Upper lobe of left lung (tissue), 6 donors: ENCODE measurements at places on chromosomes 13 and 19. TPM values are rescaled to one million over a fixed set of nuclear protein-coding genes. Genes with fewer than 3 reads are reported as not detected.

GRCh38 chr19:6459262-6460098 is at the start of gene SLC25A23:
SLC25A23 (minus strand) TSS chr19:6459792; CDS start chr19:6459628, 164 bp downstream.
- DNase-seq = peak; percentile 93

DNA sequence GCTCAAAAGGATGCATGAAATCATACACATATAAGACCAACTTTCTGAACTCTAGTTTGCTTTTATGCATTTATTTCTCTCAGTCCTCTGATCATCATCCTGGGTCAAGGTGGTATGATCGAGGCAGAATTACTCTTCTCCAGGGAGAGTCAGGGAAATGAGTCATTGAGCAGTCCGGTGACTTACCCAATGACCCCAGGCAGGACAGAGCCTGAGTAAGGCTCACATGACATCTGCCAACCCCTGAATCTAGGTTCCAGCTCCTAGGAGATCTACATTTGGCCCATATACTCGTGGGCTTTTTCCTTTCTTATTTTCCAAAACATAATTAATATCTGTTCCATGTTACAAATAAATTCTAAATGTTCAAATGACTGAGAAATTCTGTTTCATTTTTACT is 502.3 kb downstream of the FOXO1 start:
- no peak for DNase-seq

Gene CNMD
- not detected for total RNA-seq

Gene DCLK1
- 3.6 TPM for total RNA-seq

Gene KLK11
- total RNA-seq = 13.3 TPM

- DNase-seq = no peak
Observed at GRCh38 chr13:89936256-89936655, 1411.2 kb upstream of the MIR17HG start.

DNA sequence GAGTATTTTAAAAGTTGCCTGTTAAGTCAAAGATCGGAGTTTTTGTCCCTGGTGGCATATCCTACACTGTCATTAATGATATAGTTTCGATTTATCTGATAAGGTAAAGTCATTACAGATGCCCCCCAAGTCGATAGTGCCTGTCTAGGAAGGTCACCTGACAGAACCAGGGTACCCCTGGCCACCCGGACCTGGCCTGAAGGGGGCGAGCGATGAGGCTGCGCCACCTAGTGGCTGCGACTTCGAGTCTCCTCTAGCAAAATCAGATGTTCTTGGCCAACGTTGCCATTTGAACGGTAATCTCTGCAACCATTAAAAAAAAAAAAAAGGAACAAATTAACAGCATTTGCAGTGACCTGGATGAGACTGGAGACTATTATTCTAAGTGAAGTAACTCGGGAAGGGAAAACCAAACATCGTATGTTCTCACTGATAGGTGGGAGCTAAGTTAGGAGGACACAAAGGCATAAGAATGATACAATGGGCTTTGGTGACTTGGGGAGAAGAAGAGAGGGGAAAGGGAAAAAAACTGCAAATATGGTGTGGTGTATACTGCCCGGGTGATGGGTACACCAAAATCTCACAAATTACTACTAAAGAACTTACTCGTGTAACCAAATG is 565.1 kb downstream of the LIG4 start:
- peak; percentile 81 for DNase-seq

Gene PPP1R15A
- 119 TPM for total RNA-seq

- no peak for DNase-seq
Observed at GRCh38 chr13:77305266-77305665, 21.6 kb downstream of the MYCBP2 start.

DNA sequence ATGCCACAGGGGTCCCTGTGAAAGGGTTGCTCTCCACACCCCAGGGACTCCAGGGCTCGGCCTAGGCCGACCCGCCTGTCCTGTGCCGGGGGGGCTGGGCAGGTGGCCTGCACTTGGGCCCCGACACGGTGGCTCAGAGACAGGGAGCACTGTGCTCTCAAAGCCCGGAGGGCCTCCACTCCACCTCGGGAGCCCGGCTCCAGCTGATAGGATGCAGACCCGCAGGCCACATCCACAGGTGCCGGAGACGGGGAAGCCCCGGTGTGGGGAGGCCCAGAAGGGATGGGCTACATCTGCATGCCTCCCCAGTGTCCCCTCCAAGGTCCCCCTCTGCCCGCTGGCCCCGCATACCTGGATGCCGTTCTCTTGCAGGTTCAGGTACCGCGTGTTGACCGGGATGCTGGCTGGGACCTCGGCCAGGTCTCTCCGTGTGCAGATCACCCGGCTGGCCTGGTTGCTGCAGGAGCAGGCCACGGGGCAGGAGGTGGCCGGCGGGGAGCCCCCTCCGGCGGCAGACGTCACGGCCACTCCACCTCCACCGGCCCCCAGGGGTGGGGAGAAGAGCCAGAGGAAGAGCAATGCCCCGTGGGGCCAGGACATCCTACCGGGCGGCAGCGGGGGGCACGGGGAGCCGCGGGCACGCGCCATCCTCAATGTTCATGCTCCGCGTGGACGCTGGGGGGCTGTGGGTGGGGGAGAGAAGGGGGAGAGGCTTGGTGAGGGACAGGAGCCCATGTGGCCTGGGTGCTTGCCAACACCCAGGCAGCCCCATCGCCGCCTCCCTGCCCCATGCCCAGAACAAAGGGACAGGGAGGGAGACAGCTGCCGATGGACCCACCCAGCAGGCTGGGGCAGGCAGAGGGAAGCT is 19.8 kb downstream of the LRRC4B start:
- DNase-seq = no peak

Gene SERTM1
- 5.0 TPM for total RNA-seq

Gene SIGLEC10
- total RNA-seq = 15.4 TPM

- DNase-seq = no peak
Observed at GRCh38 chr13:41049480-41050440, 11.5 kb upstream of the WBP4 start.

DNA sequence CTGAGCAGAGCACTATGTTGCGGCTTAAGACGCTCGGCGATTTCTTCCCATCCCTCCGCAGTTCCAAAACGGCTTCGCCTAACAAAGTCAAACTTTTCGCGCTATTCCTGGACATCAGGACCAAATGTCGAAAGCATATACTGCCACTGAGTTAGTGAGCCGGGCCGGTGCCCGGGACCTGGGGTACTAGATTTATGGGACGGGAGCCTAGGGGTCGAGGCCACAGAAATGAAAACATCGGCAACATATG is 699 bp downstream of the RCBTB2 start:
- no peak for DNase-seq

DNA sequence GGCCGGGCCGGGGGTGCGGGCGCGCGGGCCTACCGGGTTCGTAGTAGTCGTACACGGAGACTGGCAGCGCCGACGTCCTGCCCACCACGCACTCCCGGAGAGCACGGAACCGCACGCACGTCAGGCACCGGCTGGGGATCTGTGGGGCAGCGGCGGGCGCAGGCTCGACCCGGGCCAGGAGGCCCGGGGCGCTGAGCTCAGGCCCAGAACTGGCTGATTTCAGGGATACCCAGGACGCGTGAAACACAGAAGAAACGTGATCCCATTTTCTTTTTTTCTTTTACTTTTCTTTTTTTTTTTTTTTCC is 9.0 kb downstream of the F2RL3 start:
- DNase-seq = no peak

- DNase-seq = peak; percentile 93
Observed at GRCh38 chr19:46014941-46015686, 7.7 kb downstream of the PGLYRP1 start.

DNA sequence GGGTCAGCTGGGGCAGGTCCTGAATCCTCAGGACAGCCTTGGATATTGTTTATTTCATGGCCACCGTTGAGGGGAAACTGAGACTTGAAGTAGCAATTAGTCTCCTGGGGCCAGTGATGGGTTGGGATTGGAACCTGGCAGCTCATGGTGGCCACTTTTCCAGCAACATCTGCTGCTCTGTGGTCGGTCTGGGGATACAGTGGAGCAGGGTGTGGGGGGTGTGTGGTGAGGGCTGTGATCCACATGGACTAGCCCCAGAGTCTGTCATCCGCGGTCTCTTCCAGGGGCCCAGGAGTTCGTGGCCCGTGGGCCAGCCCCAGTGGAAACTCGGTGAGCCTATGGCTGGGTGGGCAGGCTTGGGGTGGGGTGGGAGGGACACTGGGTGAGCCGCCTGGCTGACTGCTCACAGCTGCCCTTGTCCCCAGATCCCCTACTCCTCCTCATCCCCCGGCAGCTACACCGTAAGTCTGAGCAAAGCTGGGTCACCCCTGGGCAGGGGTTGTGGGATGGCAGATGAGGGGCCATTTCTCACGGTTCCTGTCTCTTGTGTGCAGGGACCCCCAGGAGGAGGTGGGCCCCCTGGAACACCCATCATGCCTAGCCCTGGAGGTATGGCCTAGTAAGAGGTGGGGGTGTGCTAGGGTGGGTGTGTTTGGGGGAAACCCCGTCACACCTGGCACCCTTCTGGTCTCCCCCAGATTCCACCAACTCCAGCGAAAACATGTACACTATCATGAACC is 5.5 kb downstream of the ISYNA1 start:
- DNase-seq = no peak

- no peak for DNase-seq
Observed at GRCh38 chr13:108919036-108919907, 289.9 kb downstream of the MYO16 start.

- DNase-seq = no peak
Observed at GRCh38 chr13:79908381-79908780, 427.4 kb downstream of the NDFIP2 start.

Gene FAM216B
- 60.5 TPM for total RNA-seq

DNA sequence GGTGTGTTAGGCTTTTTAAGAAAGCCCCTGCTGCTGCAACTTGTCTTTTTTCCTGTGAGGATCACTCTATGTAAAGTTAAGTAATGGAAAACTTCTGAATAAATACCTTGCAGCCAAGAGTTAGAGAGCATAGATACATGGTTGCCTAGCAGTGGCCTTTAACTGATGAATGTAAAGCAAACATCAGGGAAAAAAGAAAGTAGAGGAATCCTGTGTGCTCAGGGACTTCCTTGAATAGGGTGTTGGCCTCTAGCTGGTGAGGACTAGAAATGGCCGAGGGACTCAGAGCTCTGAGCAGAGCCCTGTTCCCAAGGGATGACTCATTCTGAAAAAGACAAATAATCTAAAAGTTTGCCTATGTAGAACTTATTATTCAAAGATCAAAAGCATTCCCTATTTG is 135.7 kb downstream of the MIPEP start:
- DNase-seq = peak; percentile 41

GRCh38 chr13:65789815-65790214 is 1440.3 kb downstream of the PCDH9 start:
- DNase-seq = no peak

Gene ZNF221
- 16.8 TPM for total RNA-seq

Gene ZNF729
- not detected for total RNA-seq

Gene KLF2
- 250 TPM for total RNA-seq

GRCh38 chr13:95226932-95227695 is 74.1 kb downstream of the ABCC4 start:
- no peak for DNase-seq

Gene SIGLEC5
- total RNA-seq = not detected

Gene PLVAP
- total RNA-seq = 4.3 TPM

Gene TPTE2
- total RNA-seq = not detected

- DNase-seq = no peak
Observed at GRCh38 chr13:46341112-46341711, 45.8 kb downstream of the RUBCNL start.

Gene SMIM44
- total RNA-seq = not detected

DNA sequence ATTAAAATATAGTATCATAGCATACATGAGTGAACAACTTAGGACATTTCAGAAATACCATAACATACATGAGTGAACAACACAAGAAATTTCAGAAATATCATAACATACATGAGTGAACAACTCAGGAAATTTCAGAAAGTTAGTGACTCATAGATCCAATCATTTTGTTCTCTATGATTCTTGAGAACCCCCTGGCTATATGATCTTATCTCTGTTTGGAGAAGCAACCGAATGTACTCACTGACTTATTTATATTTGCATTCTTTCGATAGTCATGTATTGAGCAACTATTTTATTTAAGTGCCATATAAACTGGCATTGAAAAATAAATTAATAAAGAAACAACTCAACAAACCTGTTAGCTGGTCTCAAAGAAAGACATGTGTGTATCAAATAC is 251.1 kb downstream of the EFNB2 start:
- no peak for DNase-seq

- no peak for DNase-seq
Observed at GRCh38 chr13:112392719-112393118, 16.6 kb downstream of the SPACA7 start.

GRCh38 chr19:35373492-35373891 is 2.6 kb downstream of the GPR42 start:
- no peak for DNase-seq

DNA sequence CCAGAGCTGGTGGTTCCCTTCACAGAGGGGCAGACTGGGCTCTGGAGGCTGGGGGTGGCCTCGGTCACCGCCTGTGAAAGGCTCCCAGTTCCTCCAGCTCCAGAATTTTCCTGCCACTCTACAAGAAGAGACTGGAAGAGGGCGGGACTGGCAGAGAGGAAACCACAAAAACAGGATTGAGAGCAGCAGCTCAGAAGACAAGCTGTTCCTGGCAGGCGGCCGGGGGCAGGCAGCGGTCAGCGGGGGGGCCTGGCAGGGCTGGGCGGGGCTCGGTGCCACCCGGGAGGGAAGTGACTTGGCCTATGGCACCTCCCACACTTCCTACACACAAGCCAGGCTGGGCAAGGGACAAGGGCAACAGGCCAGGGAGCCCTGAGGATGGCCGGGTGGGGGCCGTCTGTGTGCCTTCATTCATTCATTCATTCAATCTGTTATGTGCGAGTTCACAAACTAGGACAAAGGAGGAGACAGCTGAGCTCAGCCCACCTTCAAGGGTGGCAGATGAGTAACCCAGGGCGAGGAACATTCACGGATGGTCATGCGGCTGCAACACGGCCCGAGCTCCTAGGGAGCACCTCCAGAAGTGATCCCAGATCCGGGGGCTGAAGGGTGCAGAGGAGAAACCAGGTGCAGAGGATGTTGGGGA is 16.9 kb upstream of the BTBD2 start:
- DNase-seq = peak; percentile 99

DNA sequence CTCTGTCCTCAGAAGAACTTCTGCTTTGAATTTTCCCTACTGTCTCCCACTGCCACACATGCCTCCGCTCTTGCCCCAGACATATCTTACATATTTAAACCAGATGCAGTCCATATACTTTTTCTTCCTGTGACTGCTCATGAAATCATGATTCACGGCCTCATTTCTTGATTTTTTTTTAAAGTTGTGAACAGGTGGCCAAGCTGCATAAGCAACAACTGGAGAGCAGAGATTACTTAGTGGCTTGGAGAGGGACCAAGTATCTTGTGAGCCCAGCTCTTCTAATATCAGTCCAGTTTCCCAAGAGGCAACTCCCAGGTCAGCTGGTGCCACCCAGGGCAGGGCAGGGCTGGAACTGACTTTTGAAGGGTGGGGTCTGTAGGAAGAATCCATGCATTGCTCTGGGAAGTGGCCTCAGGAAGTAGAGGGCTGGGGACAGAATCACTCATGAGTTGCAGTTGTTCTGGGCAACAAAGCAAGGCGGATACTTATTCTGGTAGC is 152.4 kb downstream of the LMO7 start:
- DNase-seq = no peak

Gene FLT1
- total RNA-seq = 47.9 TPM

GRCh38 chr19:10858204-10858828 is 10.1 kb downstream of the C19orf38 start:
- DNase-seq = no peak

- no peak for DNase-seq
Observed at GRCh38 chr13:24737042-24737441, 26.9 kb upstream of the RNF17 start.

- peak; percentile 85 for DNase-seq
Observed at GRCh38 chr19:13796301-13797057, 1.2 kb downstream of the ZSWIM4 start.

- no peak for DNase-seq
Observed at GRCh38 chr19:53509845-53510244, 28.1 kb upstream of the ZNF331 start.

Gene CYP4F11
- 0.26 TPM for total RNA-seq

Gene DIS3
- total RNA-seq = 30.9 TPM

- DNase-seq = no peak
Observed at GRCh38 chr19:55273978-55274707, 5.8 kb downstream of the HSPBP1 start.

Gene PSG7
- total RNA-seq = not detected
